ENCODE measurements at places on chromosomes 3 and 15.

- no peak for DNase-seq
Observed at GRCh38 chr3:29410220-29410619, 129.3 kb downstream of the RBMS3 start.

- DNase-seq: no peak
Observed at GRCh38 chr3:10515396-10515795, 10.0 kb upstream of the ATP2B2 start.

DNA sequence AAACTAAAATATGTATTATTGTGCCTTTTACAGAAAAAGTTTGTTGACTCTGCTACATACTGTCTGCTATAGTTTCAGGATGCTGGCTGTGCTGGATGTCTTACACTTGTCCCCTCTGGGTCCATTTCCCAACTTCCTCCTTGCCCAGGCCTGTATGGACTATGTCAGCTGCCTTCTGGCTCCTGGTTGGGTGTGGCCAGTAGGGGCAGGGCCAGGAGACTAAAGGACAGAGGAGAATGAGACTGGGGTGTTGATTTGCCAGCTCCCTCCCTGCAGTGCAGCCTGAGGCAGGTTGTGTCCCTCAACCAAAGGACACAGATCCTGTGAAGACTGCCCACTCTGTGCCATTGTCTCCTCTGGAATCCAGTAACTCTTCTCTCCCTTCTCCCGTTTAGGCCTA, 90.6 kb upstream of the UBE2E2 start:
- no peak for DNase-seq

- no peak for DNase-seq
Observed at GRCh38 chr3:124084022-124084881, 92.3 kb upstream of the ROPN1 start.

- DNase-seq: no peak
Observed at GRCh38 chr3:75332794-75333193, 331.3 kb upstream of the FRG2C start.

DNA sequence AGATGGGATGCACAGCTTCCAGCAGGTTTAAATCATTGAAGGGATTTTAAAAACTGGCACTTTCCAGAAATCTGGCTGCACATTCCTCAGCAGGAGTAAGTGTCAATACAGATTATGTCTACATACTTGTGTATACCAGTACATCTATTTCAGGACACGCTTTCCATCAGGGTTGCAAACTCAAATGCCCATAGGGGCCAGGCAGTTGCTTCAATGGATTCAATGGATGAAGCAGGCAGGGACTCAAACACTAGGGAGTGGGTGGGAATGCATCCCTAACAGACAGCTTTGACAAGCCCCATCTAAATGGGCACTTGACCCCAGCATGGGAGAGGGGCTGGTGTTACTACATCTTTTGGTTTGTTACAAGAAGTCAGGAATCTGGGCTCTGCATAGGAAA, 136.8 kb downstream of the FOXP1 start:
- no peak for DNase-seq

- DNase-seq: no peak
Observed at GRCh38 chr15:59369597-59369996, 3.1 kb downstream of the MYO1E start.

GRCh38 chr15:81190922-81191507, 5.7 kb upstream of the IL16 start:
- no peak for DNase-seq

DNA sequence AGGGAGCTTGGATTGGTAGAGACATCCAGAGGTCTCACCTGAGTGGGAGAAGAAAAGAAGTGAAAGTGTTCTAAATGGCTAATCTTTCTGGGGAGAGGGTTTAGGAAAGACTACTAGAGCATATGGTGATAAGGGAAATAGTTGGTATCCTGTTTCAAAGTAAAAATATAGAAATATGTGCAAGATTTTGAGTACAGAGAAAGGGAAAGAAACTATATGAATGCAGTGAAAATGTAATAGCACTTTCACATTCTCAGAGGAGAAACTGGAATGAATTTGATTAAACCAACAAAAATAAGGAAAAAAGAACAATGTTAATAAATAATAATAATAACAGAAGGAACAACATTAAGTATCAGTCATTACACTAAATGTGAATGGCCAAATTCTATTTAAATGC, 119.4 kb downstream of the DNAJB8 start:
- DNase-seq: no peak

GRCh38 chr15:95266451-95267061, 1035.2 kb downstream of the MCTP2 start:
- no peak for DNase-seq

DNA sequence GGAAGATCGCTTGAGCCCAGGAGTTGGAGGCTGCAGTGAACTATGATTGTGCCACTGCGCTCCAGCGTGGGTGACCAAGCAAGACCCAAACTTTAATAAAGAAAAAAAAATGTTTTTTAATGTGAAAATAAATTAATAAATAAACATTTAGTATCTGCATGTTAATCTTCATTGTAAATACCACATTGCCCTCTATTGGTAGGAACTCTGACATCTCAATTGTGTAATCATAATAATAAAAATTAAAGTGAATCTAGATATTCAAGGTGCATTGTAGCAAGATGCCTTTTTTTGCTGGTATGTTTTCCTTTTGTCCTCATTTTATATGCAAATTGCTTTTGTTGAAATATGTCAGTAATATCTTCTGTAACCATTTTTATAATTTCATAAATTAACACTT, 95.0 kb upstream of the LIMD1 start:
- DNase-seq: no peak

DNA sequence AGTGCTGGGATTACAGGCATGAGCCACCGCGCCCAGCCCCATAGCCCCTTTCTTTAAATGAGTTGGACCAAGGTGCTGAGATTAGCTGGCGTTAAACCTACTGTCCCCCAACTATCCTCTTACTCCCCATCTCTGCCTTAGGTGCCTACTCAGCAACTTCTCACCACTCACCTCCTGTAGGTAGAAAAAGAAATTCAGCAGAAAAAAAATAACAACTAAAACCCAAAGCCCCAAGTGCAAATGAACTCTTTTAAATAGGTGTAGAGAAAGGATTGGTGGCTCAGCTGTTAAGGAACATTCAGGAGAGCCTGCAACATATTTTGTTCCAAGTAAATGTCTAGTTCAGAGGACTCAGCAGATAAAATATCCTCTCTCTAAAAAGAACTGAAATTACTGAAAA, 19.5 kb downstream of the SAMD7 start:
- DNase-seq: no peak

- no peak for DNase-seq
Observed at GRCh38 chr15:43241100-43241499, 20.3 kb upstream of the EPB42 start.

DNA sequence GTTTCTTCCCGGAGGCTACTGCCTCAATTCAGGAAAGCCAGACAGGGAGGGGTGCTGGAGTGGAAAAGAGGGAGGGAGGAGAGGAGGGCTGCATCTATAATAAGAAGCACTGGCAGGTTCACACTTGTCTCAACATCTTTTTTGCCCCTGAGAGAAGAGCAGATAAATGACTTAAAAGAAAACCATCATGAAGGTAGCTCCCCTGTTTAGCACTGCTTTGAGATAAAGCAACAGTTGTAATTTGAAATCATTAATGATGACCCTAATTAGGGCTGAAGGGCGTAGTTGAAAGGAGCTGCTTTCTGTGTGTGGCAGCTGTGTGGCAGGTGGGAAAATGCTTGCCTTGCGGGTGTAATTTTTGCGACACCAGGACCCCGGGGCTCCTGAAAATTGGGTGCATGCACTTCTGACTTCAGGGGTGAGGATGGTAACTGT, 222.8 kb upstream of the IL12A start:
- DNase-seq: no peak

DNA sequence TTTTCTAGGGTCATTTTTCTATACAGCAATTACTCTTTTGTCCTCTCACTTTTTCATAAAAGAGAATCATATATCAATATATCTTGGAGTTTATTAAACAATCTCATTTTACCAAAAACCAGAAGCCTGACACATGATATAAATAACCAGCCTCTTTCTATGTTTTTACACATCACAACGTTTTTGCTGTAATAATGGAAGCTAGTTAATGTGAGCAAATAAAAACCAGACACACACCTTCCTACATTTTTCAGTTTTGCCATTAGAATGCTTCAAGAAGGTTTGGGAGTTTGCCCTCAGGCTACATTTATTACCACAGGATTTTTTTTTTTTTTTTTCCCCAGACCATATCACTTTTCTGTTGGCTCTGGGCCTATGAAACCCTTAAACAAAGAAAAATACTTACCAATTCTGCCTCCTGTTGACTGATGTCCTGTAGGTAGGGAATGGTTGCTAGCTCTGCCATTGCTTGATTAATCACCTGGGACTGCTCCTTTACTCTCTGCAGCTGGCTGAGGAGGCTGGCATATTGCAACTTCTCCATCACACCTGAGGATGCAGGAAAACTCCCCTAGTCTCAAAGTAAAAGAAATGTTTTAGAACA, 165.5 kb downstream of the ECT2 start:
- DNase-seq: no peak

DNA sequence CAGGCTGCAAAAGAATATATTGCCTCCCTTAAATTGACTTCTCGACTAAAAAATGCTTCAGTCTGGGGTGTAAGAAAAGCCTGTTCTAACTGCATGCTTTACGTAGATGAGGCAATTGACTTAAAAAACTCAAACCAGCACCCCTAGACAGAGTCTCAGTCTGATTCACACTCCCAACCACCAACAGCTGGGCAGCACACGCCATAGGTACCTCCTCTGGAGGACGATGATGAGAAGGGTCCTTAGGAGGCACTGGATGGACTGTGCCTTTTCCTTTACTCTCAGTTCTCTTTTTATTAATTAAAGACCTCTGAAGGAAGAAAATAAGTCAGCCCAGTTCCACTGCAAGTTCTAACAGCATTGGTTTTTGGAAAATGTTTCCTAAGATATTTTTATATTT, 175.0 kb downstream of the PDZRN3 start:
- no peak for DNase-seq

GRCh38 chr3:170689893-170690660, 104.2 kb upstream of the SLC7A14 start:
- DNase-seq: peak; percentile 49

- peak; percentile 19 for DNase-seq
Observed at GRCh38 chr3:13891492-13892073, 11.7 kb upstream of the WNT7A start.

- no peak for DNase-seq
Observed at GRCh38 chr15:91954292-91954691, 100.8 kb downstream of the SLCO3A1 start.

GRCh38 chr3:67819447-67819846, 165.0 kb upstream of the SUCLG2 start:
- DNase-seq: peak; percentile 12

DNA sequence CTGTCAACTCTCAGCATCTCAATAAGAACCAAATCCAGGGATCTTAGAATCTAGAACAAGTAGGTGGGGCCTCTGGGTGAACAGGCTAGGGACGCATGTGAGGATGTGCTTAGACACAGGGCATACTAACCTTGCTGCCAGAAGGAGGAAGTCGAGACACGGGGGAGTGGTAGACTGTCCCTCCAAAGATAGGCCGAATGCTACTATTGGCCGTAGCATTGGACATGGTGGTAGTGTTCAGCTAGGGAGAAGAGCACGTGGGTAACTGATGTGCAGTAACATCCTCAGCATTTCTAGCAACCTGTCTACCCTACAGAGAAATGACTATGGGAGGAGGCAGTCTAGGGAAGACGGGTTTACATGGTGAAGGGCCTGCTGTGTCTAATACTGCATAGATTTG, 15.6 kb downstream of the RCCD1 start:
- DNase-seq: no peak

- DNase-seq: no peak
Observed at GRCh38 chr3:16199769-16200168, 25.3 kb downstream of the GALNT15 start.

DNA sequence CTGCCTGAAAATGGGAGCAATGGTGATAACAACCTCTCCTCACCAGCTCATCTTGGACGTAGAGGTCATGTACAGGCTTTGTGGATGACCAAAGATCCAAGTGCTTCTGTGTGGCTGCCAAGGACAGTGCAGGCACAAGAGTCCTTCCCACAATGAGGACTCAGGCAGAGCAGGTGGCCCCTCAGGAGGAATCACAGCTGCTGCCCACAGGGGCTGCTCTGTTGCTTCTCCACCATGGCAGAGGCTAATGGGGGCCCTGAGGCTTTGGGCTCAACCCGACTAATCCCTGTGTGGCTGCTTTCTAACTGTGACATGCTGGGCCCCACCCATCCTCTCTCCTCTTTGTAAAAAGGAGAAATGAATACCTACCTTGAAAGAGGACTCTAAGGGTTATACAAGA, 58.1 kb upstream of the MRPS22 start:
- no peak for DNase-seq

DNA sequence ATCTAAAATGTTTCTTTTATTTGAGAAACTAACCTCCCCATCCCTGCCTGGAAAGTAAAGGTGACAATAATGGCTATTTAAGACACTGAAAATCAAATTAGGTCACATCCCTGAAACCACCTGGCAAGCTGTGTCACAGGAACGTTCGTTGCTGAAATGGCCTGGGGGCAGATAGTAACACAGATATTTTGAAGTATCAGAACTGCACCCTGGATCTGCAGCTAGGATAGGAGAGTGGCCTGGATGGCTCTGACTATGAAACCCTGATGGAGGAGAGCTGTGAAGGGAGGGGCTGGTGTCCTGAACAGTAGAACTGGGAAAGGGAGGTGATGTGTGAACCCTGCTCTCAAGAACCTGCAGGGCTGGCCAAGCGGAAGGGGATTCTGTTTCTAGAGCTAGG, 648.3 kb upstream of the CFAP20DC start:
- no peak for DNase-seq

GRCh38 chr3:5505163-5505562, 317.7 kb downstream of the EDEM1 start:
- no peak for DNase-seq

GRCh38 chr3:104846270-104846669, 520.4 kb upstream of the ALCAM start:
- no peak for DNase-seq

GRCh38 chr15:23854912-23855659, 168.0 kb upstream of the NDN start:
- DNase-seq: no peak

- DNase-seq: no peak
Observed at GRCh38 chr15:51090753-51091152, 4.0 kb downstream of the TNFAIP8L3 start.
